NCI-H1048 (cell line): ENCODE measurements at places on chromosomes 5 and 9.

DNA sequence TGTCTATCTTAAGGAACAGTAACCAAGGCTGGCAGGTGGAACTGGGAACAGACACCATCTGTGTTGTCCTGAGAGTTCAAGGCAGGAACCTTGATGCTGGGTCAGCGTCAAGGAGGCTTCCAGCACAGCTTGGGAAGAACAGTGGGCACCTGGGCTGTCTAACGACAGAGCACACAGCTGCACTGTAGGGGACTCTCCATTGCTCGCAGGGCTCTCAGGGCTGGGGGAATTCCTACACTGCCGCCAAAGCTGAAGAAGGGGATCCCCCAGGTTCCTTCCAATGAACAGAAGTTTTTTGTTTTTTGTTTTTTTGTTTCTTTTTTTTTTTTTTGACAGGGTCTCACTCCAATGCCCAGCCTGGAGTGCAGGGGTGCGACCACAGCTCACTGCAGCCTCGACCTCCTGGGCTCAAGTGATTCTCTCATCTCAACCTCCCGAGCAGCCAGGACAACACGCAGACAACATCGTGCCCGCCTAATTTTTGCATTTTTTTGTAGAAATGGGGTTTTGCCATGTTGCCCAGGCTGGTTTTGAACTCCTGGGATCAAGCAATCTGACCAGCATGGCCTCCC lies 81.9 kb downstream of the PTPN3 start:
- no peak for DNase-seq

- no peak for DNase-seq
Measured at GRCh38 chr9:16328349-16328748, 542.1 kb downstream of the BNC2 start.

DNA sequence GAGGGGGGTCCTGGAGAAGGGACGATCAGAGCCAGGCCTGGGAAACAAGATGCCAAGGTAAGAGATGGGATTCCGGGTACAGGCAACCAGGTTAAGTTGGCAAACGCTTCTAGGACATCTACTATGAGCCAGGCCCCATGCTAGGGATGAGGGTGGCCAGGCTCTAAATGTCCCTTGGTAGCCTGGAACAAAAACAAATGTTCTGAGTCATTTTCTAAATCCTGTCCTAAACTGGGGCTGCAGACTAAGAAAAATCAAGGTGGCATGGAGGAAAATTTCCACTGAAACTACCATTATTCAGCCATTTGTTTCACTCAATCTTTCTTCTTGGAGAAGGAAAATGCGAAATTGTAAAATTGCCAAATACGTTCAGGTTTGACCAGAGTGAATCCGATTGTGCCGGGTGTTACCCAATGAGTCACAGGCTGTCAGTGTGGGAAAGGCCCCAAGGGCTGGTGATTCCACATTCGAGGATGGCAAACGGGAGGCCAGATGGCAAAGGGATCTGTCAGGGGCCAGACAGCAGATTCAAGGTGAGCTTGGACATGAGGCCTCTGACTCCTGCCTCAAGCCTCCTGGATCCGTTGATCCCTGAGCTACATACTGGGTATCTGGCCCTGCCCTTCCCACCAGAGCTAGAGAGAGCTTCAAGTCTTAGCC lies 57.6 kb downstream of the PAX5 start:
- DNase-seq, result no peak

DNA sequence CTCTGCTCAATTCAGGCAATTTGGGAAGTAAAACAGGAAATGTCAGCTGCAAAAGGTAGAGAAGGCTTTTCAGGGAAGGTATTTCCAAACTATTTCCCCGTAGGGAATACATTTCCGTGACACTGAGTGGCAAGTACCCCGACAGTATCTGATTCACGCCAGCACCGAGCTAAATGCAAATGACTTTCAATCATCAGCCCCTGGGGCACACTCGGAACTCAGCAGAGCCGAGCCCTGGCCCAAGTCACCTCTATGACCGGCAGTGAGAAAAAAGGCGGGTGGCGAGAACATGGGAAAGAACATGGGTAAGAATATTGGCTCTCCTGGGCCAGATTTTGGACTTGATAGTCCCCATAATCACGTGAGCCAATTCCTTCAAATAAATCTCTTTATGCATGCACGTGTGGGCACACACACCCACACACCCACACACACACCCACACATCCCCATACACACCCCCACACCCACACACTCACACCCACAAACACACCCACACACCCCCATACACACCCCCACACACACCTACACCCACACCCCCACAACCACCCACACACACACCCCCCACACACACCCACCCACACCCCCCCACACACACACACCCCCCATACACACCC lies 43.0 kb downstream of the COL23A1 start:
- no peak for DNase-seq

DNA sequence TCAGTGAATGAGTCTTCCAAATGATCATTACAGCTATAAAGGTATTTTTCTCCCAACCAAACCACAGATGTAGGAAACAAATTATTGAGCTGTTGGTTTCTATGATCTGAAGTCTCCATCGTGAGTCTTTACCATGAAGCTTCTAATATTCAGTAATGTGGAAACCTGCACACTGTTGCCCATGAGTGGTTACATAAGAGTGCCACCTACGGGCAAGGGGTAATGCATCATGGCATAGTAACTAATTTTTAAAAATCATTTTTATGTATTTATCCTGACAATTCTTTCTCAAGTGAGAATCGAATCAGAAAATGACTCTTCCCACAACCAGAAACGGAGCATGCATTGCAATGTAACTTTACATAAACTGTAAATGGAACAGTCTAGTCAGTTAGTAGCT lies 282.5 kb upstream of the SMARCA2 start:
- no peak for DNase-seq

DNA sequence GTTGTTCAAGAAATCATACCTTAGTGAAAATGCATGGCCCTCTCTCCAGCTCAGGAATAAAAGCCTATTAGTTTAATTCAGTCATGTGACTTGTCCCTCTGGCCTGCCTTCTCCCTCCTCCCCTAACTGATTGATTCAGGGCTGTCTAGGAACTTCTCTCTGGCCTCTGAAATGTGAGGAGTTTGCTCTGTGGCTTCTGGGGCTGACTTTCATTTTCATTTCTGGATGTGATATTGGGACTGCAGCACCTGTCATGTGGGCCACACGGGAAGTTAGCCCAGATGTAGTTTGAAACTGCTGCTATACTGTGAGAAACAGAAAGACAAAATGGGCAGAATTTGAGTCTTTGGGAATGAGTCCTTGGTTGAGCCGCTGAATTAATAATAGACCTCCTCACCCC lies 44.8 kb downstream of the PARP8 start:
- DNase-seq, result no peak

DNA sequence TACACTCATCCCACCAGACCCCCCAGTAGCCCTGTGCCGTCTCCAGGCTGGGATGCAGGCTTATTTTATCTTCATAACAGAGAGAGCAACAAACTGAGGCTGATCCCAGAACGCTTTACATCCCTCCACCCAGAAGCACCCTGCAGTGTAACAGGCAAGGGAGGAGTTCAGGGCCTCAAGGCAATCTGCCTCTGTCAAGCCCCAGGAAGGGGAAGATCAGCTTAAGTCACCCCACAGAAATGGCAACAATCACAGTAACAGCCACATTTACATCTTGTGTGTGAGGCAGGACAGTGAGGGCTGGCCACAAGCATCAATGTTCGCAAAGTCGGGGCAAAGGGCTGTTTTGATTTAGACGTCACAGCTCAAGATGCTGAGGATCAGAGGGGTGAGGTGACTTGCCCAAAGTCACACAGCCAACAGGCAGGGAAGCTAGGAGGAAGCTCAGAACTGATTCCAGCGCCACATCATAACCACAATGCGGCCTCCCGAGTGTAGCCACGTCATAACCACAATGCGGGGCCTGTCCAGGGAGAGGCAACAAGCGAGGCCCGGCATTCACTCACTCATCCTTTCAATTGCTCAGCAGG lies 14.4 kb downstream of the STK10 start:
- DNase-seq, result no peak

GRCh38 chr5:4804691-4805360 lies 335.3 kb upstream of the ADAMTS16 start:
- DNase-seq, result no peak

DNA sequence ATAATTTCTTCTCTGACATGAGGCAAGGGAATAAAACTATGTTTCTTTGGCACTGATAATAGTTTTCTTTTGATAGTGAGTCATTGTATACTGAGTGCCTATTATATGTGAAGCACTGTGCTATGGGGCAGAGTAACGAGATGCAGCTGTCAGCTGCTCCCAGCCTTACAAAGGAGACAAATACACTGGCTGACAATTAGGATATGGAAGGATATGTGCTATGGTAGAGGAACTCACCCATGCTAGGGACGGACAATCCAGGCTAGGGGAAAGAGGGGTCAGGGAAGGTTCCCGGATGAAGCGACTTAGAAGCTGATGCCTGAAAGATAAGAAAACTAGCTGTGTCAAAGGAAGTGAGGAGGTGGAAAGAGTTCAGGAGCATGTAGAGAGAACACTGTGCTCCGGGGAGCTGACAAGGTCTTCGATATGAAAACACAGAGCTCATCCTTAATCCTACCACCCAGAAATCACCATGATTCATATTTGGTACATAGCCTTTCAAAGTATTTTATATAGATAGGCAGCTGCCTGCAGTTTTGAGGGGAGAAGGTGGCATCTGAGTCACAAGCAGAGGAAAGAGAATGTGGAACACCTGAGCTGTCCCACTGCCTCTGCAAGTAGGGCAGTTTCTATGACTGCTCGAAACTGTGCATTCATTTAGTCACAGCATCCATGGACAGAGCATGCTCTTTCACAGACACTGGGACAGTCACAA lies 12.1 kb downstream of the BSPRY start:
- no peak for DNase-seq

- DNase-seq, result no peak
Measured at GRCh38 chr5:79189439-79190234, 46.3 kb upstream of the JMY start.

DNA sequence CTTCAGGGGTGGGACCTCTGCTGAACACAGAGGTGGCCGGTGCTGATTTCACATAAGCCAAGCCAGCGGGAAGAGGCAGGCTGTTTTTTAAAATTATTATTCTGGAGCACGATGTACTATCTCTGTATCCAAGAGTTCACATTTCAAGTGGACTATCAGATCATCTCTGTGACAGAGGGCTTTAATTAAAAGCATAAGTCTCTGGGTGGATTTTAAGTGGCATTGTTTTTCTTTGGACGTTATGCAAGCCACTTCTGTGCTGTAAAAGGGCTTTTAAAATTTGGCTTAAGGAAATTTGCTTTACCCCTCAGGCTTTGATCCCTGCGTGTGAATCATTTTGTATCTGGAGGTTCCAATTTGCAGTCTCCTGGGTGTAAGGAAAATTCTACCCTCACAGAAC lies 124.7 kb downstream of the PALM2AKAP2 start:
- no peak for DNase-seq
